ENCODE measurements at places on chromosomes 2 and 18. TPM values are rescaled to one million over a fixed set of nuclear protein-coding genes. Genes with fewer than 3 reads are reported as not detected.

DNA sequence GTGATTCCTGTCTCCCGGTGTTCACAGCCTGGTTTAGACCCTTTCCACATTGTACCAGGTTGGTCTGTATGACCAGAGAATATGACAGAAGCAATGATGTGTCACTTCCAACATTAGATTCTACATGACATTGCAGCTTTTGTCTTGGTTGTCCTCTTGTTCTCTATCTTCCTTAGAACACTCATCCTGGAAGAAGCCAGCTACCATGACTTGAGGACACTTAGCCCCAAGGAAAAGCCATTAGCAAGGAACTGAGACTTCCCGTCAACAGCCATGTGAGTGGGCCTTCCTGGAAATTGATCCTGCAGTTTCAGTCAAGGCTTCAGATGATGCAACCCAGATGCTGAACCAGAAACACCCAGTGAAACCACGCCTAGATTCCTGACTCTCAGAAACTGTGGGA lies 143.3 kb downstream of the MREG start:
- H3K36me3 ChIP-seq, result no peaks in the 10 kb centered on the region
- no peaks in the 10 kb centered on the region for H3K4me1 ChIP-seq
- H3K4me3 ChIP-seq, result no peak overlapping the region
- no peak overlapping the region for H3K27ac ChIP-seq
- DNase-seq, result no peak
- peaks cover 7% of the 10 kb centered on the region for H3K27me3 ChIP-seq

DNA sequence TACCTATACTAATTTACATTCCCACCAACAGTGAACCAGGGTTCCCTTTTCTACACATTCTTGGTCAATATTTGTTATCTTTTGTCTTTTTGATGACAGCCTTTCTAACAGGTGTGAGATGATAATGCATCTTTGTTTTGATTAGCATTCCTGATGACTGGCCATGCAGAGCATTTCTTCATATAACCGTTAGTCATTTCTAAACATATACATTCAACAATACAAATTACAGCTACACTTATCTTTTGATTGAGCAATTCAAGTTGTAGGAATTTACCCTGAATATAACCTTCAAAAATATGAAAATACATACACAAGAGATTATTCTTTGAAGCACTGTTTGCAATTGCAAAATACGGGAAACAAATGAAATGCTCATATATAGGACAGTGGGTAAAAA lies 94.9 kb downstream of the TMEM131 start:
- H3K27ac ChIP-seq, result no peak overlapping the region
- H3K4me3 ChIP-seq, result no peak overlapping the region
- peaks cover 40% of the 10 kb centered on the region for H3K36me3 ChIP-seq
- DNase-seq, result no peak
- H3K27me3 ChIP-seq, result no peaks in the 10 kb centered on the region

DNA sequence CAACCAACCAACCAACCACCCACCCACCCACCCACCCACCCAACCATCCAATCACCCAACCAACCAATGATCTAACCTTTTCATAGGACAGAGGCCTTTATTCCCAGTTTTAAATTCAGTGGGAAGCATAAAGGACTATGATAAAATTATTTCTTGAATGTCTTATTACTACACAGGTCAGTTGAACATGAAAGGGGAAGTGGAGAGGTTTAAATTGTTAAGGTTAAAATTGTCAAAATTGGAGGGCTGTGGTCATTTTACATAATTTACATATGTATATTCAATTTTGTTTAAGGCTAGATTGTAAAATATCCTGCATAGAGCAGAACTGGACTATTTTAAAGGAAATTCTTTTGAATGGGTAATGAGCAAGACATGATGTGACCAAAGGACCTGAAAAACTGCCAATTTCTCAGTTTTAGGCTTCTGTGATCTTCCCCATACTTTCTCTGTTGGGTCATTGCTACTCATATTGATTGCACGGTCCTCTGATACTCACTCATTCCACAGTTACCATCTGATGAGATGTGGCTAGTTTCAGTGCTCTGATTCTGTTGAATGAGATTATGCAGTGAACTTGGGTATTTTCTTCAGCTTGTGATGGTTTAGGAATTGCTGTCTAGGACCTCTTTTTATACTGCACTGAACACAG lies 127.4 kb downstream of the PLCL1 start:
- peaks cover 20% of the 10 kb centered on the region for H3K4me1 ChIP-seq
- H3K36me3 ChIP-seq, result no peaks in the 10 kb centered on the region
- no peaks in the 10 kb centered on the region for H3K27me3 ChIP-seq
- no peak for DNase-seq

CYS1 gene
- 0.71 TPM for total RNA-seq

CAPN10 gene
- 52.3 TPM for total RNA-seq

ASXL3 gene
- total RNA-seq, result not detected

TEKT4 gene
- not detected for total RNA-seq

PLEKHH2 gene
- total RNA-seq, result 0.48 TPM

STPG4 gene
- total RNA-seq, result 0.13 TPM

All from activated CD4-positive, alpha-beta memory T cell treated with anti-CD3 and anti-CD28 coated beads, Interleukin-2, amount 10 ng/mL, durations not matched to agents 7 days and 5 days (primary cell).